ENCODE measurements at places on chromosomes 1 and 21.

DNA sequence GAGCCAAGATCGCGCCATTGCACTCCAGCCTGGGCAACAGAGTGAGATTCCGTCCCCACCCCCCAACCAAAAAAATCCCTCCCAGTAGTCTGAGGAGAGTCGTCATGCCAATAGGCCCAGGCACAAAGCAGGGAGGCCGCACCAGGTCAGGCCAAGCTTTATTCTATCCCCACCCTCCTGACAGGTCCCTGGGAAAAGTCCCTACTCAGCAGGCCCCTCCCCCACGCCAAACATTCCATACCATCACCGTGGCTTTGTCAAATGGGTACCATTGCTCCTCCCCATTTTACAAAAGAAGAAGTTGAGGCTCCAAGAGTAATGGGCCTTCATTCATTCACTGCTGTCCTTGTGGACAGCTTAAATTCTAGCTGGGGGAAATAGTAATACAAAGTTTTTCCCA, 5.3 kb downstream of the GPR3 start:
- DNase-seq, result no peak

DNA sequence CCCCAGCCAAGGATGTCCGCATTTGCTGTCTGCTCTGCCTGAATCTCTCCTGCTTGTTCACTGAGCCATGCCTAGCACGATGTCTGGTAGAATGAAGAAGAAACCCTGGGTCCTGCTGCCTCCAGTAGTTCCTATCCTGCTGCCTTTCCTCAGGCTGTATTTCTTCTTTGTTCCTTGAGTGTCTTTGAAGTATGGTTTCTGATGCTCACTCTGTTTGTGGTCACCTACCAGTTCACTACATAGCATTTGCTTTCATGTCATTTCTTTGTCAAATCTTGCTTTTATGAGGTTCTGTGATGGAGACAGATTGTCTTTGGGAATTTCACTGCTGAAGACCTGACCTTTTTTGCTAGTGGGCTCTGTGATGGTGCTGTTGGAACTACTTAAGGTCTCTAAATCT, 5.9 kb downstream of the UCK2 start:
- no peak for DNase-seq

DNA sequence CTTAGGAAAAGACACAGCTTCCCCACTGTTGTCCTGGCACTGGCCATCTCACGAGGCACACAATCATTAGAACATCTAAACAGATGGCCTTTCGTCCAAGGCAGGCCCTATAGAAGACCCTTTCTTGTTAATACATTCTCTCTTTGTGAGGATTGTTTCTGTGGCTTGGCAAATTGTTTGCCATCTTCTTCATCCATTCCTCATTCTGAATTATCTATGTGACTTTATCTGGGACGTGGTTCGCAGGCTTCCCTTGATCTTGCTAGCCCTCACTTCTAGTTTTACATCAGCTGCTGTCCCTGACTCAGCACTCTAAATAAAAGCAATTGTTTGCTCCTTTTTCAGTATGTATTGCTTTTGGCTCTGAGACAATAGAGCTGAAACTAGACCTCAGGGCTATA, 101.1 kb upstream of the ZC3H11B start:
- DNase-seq, result no peak

DNA sequence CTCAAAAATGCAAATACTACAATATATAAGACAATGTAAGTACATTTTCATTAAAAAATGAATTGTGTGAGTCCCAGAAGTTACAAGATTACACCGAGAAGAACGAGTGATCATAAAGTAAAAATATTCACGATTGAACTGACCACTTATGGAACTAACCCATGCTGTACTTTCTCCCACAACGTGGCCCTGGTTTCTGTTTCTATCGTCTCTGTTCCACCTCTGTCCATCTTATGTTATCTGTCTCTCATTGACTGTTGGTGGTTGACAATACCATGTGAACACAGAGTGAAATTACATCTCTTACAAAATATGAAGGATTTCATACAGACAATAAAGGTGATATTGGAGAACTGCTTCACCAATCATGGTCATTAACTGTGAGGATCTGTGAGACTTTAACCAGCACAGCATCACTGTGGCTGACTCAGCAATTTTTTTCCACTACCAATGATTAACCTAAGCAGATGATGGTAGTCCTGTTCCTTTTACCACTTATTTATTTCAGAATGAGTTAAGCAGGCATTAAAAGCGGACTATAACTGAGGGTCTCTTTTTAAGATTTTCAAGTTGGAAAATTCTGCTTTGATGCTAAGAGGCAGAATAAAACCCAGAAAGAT, 165.1 kb downstream of the TGFB2 start:
- DNase-seq, result no peak

DNA sequence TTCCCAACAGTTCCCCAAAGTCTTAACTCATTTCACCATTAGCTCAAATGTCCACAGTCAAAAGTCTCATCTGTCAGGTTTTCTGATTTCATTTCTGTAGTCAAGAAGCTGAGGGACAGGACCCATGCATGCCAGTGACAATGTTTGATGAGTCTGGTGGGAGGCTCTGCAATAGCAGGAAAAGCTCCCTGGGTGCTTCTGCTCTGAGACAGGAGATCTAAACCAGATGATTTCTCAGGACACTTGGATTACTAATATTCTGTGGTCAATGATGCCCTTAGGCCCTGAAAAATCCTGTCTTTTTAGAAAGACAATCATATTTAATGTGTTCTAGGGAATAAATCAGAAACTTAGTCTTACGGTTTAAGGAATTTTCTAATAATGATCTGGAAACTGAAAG, 56.4 kb downstream of the PCBP3 start:
- no peak for DNase-seq

DNA sequence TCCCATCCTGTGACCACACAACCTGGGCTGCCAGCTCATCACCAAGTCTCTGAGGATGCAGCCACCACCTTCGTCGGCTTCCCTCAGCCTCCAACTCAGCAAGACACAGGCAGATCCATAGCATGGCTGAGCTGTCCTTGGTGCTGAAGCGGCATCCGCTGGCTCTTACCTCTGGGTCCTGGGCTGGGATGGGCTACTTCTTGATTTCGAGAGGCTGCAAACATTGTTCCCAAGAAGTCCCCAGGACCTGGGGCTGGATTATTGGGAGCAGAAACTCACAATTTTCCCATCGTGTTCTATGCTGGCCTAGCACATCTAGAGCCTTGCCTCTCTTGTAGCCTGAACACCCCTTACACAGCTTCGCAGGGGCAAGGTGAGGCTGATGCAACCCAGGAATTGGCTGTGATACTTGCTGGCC, 24.9 kb upstream of the C1QA start:
- no peak for DNase-seq

DNA sequence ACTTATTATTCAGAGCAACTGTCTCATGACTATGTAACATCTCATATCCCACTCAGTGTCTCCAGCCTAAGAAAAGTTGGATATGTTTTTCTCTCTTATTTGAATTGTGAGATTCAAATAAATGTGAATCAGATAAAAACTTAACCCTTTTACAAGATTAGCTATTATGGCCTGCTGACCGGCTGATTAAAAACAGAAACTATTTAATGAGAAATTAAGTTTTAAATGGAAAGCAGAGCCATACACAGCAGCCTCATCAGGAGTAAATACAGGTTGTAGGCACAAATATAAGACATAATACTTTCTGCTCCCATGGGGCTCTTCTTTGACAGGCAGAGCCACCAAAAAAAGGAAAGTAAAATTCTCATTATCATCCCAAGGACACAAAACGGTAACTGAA, 307.0 kb upstream of the PRMT6 start:
- DNase-seq, result no peak

DNA sequence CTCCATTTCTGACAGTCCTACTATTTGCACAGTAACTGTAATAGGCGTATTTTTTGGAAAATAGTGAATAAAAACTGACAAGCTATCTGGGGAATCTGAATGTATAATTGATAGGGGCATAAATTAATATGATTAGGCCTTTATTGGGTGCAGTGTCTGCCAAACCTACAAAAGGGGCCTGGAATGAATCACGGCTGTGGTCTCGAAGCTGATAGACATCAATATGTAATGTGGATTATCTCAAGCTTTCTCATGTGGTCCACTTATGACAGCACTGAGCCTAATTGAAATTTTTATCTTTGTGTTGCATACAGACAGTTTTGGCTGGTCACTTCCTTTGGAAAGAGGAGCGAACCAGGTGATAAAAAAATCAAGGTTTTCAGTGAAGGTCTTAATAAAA, 450.4 kb downstream of the GPATCH2 start:
- DNase-seq, result no peak

- no peak for DNase-seq
These were observed 37.3 kb upstream of the STUM start for GRCh38 chr1:226511296-226511695.

- DNase-seq, result no peak
These were observed 54.3 kb upstream of the DESI2 start for GRCh38 chr1:244598611-244599010.

GRCh38 chr1:224057461-224058199, 56.3 kb upstream of the FBXO28 start:
- no peak for DNase-seq

- no peak for DNase-seq
These were observed 86.8 kb downstream of the BRINP2 start for GRCh38 chr1:177257576-177257975.

GRCh38 chr1:147745271-147745670, 15.1 kb downstream of the GJA5 start:
- DNase-seq, result no peak

GRCh38 chr21:44785620-44786335, 15.8 kb downstream of the UBE2G2 start:
- DNase-seq, result no peak

- DNase-seq, result no peak
These were observed 35.9 kb upstream of the KIF21B start for GRCh38 chr1:201059401-201059800.

- no peak for DNase-seq
These were observed 10.2 kb downstream of the PRXL2B start for GRCh38 chr1:2596530-2597333.

Data from thoracic aorta (tissue), 2 donors.